Activated CD4-positive, alpha-beta T cell treated with anti-CD3 and anti-CD28 coated beads for 4 hours (primary cell): ENCODE measurements at places on chromosomes 7 and 10.

- no peak for DNase-seq
Measured at GRCh38 chr7:29987811-29988317, 1.7 kb downstream of the SCRN1 start.

DNA sequence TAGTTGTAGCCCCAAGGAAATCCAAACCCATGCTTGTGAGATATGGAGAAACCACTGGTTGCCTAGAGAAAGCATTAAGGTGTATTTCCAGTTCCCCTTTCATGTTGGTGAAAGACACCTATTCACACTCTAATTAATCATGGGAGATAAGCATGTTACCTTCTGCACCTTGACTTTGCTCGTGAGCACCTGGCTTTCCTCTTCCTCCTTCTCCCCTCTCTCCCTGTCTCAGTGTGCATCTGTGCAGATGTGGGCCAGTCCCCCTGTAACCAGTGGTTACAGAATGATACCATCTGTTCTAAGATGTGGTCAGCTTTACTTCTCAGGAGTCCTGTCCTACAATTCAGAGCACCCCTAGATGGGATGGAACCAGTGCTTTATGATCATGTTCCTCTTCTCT is 160.6 kb downstream of the LCOR start:
- DNase-seq: no peak

- DNase-seq: no peak
Measured at GRCh38 chr10:128957221-128957620, 509.8 kb upstream of the MGMT start.

- no peak for DNase-seq
Measured at GRCh38 chr10:123327450-123327849, 173.2 kb downstream of the BUB3 start.

DNA sequence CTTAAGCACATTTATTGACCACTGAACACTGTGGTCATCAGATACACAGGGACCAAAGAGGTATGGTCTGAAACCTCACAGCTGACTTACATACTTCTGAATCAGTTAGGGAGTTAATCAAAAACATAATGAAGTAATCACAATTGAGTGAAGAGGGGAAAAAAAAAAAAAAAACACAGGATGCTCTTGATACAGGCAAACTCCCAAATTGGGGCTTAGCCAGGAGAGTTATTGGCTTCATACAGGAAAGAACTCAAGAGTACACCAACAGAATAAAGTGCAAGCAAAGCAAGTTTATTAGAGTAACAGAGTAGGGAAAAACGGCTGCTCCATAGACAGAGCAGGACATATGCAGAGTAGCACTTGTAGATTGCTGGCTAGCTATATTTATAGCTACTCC is 917.0 kb downstream of the CNTNAP2 start:
- DNase-seq: no peak

DNA sequence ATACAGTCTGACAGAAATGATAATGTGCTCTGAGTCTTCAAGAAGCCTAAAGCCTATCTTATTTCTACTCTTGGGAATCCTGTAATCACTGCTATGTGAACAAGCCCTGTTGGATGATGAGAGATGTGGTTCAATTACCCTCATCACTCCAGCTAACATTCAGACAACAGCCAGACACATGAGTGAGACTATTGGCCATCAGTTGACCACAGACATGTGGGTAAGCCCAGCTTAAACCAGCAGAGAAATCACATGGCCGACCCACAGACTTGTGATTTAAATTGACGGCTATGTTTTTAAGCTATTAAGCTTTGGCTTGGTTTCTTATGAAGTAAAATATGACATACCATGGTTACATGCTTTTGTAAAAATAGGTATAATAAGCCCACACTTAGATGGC is 2.6 kb downstream of the MBL2 start:
- no peak for DNase-seq

DNA sequence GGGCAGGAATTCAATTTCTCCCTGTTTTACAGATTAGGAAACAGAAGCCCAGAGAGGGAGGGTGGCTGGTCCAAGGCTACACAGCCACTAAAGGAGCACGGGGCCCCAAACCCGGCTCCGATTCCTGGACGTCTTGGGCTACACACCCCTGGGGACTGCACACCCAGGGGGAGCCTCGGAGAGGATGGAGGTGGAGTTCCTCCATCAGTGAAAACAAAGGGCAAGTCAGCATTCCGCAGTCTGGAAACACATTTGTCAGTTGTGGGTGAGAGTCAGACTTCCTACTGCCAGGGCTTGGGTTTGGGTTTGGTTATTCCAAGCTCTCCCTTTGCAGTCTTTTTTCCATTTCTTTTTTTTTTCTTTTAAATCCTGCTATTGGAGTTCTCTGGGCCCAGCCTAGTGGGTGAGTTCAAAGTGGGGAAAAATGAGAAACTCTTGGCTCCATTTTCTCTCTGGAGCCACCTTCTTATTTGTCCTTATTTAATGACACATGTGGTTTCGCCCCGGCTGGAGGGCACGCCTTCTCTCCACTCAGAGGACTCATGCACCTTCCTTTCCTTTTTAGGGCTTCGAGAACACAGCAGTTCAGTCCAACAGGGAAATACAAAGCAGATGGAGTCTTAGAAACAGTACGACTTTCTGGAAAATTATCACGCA is 59.9 kb upstream of the AQP1 start:
- DNase-seq: no peak

- no peak for DNase-seq
Measured at GRCh38 chr10:6383096-6383812, 180.5 kb downstream of the PFKFB3 start.

DNA sequence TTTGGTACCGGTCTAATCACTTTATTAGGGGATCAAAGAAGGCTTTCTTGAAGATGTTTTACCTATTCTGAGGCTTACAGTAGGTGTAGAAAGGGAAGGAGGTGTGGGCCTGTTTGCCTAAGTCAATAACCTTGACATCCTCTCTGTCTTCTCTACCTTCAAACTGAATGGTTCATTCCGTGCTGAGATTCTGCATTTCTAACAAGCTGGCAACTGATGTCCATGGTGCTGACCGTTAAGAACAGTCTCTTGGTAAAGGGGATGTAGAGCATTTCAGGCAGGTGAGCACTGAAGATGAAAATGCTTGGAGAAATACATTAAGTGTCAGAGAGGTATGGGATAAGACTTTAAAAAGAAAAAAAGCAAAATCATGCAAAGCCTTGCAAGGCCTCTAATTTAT is 51.5 kb upstream of the DGKB start:
- no peak for DNase-seq

- DNase-seq: no peak
Measured at GRCh38 chr10:106216085-106216484, 948.4 kb downstream of the SORCS1 start.

- DNase-seq: no peak
Measured at GRCh38 chr10:96493254-96493653, 20.5 kb downstream of the TLL2 start.

DNA sequence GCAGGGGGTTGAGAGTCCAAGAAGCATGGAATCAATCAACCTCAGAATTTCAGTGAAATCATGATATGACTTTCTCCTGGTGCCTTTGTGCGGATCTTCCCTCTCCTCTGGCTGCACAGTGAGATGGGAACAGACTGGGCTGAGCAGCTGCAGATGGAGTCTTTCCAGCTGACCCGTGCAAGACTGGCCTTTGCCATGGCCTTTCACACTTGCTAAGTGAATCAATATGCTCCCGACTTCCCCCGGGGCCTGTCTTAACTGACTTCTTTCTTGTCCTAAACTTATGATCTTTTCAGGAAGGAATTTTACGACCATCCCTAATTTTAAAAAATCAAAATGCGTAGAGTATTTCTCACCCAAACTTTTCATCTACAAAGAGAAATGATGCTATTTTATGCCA is 469.9 kb downstream of the GALNT17 start:
- DNase-seq: no peak

DNA sequence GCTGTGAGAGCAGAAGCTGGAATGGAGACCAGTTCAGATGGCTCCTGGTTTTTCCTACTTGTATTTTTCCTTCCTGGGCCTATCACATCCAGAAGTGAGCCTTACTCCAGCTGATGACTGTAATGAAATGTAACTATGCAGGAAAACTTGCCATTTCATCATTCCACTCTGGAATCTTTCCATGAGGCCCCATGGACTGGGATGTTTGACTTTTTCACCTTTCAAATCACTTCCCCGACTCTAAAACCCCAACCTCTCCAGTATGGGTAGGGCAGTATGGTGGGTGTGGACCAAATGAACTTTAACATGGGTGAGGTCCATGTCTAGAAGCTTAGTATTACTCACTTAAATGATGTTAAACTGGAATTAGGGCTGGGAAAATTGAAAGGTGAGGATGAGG is 40.3 kb upstream of the DLD start:
- DNase-seq: no peak

- no peak for DNase-seq
Measured at GRCh38 chr7:81040496-81040895, 121.6 kb upstream of the SEMA3C start.

DNA sequence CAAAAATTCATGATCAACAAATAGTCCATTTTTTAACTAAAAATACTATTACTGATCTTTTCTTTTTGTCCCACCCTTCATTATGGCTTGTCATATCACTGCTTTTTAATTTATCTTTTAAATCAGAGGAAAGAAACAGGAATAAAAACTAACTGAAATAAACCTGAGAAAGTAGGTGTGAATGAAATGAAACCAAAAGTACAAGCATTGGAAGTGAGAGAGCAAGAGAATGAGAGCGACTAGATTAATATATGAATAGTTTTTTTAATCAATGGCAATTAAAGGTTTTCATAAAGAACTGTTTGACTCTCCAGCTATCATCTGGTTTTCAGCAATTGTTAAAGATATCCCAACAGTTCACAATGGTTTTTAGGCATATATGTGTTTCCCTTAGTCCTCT is 137.8 kb downstream of the SPAG6 start:
- DNase-seq: no peak

GRCh38 chr7:36966039-36966438 is 241.7 kb upstream of the AOAH start:
- DNase-seq: no peak

DNA sequence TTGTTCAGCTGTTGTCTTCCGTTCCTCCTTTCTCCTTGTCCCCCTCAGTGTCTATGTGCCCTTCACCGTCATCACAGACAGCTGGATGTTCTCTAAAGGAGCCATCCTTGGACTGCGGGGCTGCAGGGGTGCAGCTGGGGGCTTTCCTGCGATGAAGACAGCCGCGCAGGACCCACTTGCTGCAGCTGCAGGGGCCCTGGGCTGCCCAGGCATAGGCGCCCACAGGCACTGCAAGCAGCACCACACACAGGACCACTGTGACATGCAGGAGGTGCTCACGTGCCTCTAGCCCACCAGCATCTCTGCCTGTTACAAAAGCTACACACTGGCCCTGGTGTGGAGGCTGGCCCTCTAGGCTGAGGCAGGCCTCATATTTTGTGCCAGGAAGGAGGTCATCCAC is 3.4 kb downstream of the LRIT2 start:
- DNase-seq: no peak

- no peak for DNase-seq
Measured at GRCh38 chr7:44285561-44285960, 39.8 kb downstream of the CAMK2B start.

GRCh38 chr10:129703287-129704137 is 236.5 kb downstream of the MGMT start:
- DNase-seq: no peak

DNA sequence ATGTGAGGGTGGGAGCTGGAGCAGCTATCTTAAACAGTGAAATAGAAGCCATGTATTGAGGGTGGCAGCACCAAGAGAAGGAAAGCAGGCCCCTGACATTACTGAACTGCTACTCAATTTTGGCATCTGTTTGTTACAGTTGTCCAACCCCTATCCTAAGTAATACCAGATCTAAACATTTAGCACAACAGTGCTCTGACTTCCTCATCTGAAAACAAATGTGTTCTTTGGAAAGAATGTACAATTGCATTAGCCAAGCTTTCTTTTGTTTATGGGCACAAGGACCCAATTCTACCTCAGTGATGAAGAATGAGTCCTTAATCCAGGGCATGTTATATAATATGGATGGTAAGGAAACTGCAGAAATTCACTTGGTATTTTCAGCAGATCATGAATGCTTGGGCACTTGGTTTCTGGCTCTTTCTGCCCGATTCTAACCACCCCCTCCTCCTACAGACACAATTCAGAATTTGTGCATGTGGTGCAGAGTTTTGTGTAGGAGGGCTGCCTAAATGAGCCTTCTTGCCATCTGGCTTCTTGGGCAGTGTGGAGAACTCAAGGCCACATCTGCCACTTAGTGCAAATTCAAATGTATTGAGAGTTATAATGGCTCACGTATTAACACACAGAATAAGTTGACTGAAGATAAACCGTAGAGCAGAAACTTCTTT is 36.9 kb upstream of the KMT2E start:
- no peak for DNase-seq

GRCh38 chr10:11255796-11256444 is 238.2 kb downstream of the CELF2 start:
- DNase-seq: no peak

DNA sequence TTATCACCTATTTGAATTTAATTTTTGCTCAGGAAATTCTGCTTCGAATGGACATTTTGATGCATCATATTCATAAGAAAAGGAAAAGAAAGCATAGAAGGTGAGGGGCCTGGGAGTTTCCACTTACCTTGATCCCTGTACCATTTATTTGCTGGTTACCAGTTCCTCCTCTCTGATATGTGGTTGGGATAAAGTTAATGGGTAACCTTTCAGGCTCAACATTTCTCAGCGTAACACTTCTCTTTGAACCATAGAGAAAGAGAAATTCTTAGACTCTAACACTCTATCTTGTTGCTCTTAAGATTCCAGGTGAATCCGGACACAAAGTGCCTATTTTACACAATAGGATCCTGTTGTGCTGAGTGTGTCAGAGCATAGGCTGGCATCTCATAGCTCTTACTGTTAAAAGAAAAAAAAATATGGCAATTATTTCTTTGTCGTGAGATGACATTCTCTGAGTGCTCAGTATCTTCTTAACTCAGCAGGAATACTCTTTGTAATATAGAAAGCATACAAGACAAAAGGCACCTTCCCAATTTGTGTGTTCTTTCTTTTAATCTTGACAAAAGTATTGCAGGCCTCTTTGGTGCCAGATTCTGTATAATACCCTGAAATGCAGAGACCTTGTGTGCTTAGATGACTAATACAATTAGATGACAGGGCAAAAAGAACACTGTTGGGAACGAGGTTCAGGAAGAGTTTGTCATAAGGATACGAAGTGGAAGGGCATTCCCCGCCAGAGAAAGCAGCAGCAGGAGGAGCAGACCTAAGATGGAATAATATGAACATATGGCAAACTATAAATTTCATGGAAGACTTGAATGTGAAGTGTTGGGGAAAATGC is 689.6 kb downstream of the NRG3 start:
- DNase-seq: no peak

DNA sequence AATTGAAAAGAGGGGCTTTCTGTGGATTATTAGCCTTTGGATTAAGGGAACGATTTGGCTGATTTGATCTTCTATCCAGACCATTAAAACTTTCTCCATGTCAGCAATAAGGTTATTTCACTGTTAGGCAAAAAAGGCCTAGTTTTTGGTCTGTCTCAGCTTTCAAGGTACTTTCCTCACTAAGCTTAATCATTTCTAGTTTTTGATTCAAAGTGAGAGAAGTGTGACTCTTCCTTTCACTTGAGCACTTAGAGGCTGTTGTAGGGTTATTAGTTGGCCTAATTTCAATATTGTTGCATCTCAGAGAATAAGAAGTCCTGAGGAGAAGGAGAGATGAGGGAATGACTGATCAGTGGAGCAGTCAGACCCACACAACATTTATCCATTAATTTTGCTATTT is 596.0 kb upstream of the TPK1 start:
- DNase-seq: no peak

- DNase-seq: no peak
Measured at GRCh38 chr10:14926061-14926470, 27.8 kb downstream of the DCLRE1C start.

- DNase-seq: no peak
Measured at GRCh38 chr7:87592300-87592699, 8.4 kb downstream of the ABCB1 start.
